CD4-positive, alpha-beta T cell treated with Interleukin-21 for 1 hour (primary cell): ENCODE measurements at places on chromosomes 7 and 10.

- DNase-seq: no peak
These were observed 137.5 kb downstream of the ST7 start for GRCh38 chr7:117090791-117091190.

- DNase-seq: peak; percentile 38
These were observed 22.2 kb upstream of the EXOC4 start for GRCh38 chr7:133230591-133231194.

DNA sequence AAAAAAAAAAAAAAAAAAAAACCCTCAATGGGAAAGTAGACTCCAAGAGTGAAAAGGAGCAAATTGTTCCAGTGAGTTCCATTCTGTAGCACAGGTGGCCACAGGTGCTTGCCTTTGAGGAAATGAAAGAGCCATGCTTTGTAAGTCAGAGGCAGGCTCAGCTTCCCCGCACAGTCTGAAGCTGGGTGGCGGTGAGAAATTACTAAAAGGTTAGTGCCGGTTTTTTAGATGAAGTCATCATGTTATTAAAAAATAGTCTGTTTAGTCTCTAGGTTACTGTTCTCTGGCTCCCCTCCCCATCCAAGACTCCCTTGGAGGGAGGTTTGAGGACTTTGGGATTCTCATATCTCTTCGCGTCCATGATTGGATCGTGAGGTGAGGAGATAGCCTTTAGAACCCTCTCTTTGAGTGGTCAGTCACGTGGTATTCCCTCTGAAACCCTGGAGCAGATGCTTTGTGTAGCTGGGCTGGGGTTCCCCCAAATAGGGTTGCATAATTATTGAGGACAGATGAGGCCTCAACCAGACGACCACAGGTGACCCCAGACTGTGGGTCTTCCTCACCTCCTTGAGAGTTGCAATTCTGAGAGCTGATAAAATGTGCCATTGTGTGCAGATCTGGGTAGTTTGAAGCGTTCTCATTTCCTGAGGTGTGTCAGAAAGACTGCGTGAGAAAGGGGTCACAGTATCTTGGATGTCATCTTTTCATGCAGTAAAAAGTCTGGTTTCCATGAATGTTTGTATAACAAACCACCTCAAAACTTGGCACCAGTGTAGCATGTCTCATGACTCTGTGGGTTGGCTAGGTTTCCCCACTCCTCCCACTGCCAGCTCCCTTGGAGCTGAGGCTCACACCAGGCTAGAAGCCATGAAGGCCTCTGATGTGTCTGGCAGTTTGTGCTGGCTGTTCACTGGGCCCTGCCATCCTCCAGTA is 27.1 kb downstream of the OGDH start:
- DNase-seq: peak; percentile 80

DNA sequence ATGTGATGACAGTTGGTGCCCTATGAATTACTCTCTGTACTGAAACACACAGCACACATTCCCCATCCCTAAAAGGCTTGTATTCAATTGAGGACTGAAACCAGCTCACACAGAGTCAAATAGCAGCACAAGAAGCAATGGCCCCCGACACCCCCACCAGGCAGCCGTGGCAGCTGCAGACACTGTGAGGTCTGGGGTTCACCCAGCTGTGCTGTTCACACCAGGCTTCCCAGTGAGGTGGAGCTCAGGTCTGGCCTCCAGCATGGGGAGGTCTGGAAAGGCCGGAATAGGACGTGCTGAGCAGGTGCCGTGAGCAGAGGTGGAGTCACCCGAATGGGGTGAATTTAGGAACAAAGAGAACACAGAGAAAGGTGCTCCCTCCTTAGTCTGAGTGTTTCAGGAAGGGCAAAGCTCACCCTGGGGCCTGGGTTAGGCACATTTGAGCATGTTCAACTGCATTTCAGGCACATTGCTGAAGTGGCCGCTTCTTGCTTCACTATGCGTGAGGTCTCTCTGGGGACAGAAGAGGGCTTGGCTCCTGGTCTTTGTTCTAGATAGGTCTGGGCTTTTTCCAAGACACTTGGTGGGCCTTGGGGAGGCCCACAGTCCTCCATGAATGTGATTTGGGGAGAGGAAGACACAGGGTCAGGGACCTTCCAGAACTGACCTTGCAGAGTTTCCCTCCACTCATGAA is 41.1 kb downstream of the C10orf120 start:
- DNase-seq: no peak

GRCh38 chr7:137658190-137658900 is 188.4 kb downstream of the DGKI start:
- no peak for DNase-seq

DNA sequence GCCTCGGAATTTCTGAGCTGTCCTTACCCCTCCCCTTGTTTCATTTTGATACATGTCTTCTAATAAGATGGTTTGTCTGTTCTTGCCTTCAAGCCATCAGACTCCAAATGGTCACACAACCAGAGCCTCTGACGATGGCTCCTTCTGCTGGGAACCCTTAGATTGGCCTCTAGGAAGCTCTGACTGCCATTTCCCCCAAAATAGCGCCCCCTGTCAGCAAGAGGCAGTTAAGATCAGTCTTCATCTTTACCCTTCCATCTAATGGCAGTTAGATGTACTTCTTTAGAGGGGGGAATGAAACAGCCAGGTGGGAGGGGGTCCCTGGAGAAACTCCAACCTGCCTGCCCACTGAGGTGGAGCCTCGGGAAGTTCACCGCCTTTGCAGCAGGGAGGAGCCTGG is 85.8 kb upstream of the GPR22 start:
- no peak for DNase-seq

- peak; percentile 64 for DNase-seq
These were observed 20.1 kb downstream of the LDB3 start for GRCh38 chr10:86688398-86688921.
